Posterior vena cava (tissue), 2 donors: ENCODE measurements at places on chromosomes 2 and 18.

DNA sequence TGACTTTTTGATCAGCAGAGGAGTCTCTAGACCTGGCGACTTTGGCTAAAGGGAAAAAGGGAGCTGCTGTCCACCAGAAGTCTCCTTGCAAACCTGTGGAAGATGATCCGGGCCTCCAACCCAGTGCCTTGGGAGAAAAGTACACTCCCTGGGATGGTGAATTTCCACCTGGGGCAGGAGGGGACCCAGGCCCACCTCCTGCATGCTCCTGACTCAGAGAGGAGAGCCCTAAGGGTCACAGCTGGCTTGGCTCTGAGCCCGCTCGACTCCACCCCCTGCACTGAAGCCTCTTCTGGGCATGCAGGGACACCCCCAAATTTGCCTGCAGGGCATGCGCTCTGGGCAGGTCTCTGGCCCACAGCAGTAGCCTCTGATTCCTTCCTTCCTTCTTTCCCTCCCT lies 66.5 kb downstream of the PDCL3 start:
- no peak for DNase-seq

- DNase-seq, result no peak
Measured at GRCh38 chr18:54169431-54170403, 54.8 kb downstream of the MBD2 start.

DNA sequence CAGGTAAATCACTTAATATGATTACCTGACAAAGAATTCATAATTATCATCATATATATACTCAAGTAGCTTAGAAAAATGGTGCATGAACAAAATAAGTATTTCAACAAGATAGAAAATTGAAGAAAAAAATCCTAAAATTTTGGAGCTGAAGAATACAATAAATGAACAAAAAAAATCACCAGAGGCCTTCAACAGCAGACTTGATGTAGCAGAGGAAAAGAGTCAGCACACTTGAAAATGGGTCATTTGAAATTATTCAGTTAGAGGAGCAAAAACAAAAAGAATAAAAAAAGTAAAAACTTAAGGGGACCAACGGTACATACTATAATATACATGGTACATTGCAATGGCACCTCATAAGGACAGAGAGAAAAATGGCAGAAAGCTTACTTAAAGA lies 40.2 kb upstream of the CD226 start:
- no peak for DNase-seq

DNA sequence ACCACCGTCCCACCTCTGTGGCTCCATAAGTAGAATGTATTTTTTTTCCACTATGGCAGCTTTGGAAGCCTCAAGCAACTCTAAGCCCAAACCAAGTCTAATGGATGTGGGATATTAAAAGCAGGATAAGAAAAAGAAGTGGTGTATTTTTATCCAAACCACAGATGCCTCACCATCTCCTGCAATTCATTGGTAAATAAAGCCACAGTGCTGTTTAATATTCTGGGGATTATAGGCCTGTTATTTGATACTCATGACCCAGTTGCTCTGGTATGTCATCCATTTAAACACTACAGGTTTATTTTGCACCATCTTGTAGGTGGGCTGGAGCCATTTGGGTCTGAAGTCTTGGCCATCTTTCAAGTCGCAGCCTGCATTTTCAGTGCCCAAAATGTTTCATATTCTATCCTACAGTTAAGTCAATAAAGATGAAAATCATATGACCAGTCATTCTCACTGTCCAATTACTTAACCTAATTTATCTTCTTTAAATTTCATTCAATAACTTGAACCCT lies 279.5 kb upstream of the EPHA4 start:
- DNase-seq, result no peak

GRCh38 chr18:7822435-7823331 lies 255.6 kb downstream of the PTPRM start:
- no peak for DNase-seq

GRCh38 chr2:46273919-46274318 lies 23.3 kb upstream of the EPAS1 start:
- no peak for DNase-seq

GRCh38 chr2:182883451-182883850 lies 17.0 kb upstream of the FRZB start:
- no peak for DNase-seq

DNA sequence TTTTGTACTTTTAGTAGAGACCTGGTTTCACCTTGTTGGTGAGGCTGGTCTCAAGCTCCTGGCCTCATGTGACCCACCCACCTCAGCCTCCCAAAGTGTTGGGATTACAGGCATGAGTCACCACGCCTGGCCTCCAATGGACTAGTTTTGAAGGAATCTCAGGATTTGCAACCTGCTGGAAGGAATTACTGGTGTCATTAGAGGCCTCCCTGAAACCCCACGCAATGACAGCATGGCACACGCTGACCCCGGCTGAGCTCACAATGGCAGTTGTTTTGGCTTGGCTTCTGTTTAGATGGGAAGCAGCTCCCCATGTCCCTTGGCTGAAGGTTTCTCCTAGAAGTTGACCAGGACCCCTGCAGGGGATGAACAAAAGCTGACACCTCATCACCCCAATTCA lies 23.1 kb upstream of the COPS8 start:
- no peak for DNase-seq

DNA sequence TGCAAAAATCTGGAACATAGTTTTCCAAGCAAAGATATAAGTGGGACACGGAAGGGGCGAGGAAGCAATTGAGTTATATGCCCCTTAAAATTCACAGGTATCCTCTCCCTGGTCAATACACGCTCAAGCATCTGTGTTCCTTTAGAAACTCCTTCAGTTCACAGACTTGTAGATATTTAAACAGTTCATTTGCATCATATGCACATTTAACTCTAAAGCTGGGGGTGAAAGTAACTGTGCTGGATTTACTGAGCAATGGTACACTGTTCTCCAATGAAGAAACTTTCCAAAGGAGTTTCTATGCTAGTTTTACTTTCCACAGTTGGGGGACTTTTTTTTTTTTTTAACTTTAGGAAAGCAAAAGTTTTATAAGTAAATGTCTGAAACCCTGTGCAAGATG lies 293.0 kb upstream of the TNP1 start:
- DNase-seq, result no peak

DNA sequence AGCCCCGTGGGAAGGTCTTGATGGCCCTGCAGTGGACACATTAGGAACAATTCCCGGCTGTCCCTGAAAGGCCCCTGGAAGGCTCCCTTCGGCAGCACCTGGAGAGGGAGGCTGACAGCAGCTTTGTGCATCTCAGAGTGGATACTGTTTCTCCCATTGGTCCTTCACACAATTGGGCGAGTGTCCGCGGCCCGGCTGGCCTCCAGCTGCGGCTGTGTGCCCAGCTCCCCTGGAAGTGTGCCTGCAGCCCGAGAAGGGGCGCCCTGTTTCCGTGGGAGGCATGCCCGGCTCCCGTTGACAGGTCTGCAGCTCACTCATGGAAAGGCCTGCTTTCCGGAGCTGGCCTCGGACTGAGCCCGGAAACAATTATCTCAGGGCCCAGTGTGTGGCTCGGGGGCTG lies 103.7 kb downstream of the LPIN1 start:
- DNase-seq, result no peak

DNA sequence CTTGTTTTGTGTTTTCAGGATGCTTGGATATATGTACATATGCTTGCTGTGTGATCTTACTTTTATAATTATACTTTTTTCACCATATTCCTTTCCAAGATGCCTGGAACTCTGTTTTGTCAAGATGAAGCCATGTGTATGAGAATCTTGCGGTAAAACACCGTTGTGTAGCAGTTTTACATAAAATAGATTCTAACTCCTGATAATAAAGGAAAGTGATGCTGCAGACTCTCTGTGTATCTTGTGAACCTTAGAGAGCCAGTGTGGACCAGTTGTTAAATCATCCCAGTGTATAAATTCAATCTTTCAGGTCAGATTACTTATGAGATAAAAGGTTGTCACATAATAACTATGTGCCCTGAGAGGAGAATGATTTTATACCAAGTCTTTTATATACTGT lies 12.5 kb upstream of the ITGA4 start:
- no peak for DNase-seq

- DNase-seq, result no peak
Measured at GRCh38 chr18:63083020-63083531, 236.5 kb downstream of the BCL2 start.

DNA sequence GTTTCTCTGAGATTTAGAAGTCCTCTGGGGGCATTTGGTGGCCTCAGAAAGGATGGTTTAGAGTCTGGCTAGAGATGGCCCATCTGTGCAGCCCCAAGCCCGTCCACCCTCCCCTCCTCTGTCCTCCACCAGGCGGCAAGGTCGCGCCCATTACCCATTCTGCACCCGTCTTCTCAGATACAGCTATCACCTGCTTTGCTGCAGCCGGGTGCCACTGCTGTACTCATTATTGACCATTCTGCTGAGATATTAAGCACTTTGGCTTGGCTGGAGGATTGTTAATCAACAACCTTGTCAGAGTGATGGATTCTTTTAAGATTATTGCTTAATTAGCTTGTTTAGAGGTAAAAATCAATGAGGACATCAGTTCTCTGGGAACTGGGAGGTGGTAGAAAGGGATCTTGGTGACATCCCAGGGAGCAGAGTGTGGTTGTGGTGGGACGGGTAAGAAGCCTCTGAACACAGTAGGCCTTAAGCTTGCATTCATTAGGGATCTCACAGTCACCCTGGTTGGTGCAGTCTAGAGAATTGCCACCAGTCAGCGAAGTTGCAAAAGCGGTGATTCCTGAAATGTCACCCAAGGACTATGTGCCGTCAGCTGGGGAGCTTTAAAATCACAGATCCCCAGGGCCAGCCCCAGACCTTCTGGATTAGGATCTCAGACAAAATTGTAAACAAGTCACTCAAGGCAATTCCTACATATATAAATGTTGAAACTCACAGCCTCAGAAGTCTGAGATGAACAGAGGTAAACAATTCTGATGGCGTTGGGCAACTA lies 90.9 kb downstream of the CAPN13 start:
- no peak for DNase-seq

DNA sequence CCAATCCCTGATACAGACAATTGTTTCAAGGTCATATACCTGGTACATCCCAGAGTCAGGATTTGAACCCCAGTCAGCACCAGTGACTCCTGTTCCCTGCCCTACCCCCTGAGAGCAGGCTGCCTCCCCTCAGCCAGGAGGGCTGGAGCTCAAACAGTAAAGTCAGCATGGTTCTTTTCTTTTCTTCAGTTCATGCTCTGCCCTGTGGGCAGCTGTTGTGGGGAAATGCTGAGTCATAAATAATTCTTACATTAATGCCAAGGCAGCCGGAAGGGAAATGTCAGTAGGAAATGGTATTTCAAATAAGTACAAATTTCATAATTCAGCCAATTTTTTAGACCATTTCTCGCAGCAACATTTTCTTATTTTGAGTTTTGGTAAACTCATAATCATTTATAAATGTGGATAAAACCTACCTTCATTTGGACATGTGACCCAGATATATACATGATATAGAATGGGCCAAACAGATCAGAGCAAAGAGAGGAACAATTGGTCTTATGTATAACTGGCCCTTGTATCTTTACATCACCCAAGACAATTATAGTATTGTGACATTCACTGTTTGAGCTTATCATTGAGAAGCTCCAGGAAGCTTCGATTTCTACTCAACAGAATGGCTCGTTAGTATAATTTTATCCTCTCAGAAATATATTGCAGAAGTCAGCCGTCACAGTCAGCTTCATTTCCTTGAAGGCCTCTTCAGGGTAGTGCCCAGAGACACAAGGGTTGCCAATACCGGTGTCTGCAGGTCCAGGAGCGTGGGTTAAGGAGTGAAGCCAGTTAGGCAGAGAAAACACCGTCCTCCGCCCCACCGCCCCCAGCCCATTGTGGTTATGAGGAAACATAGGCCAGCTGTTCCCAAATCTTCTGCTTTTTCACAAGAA lies 28.0 kb upstream of the SCYGR1 start:
- peak; percentile 87 for DNase-seq

GRCh38 chr2:65576861-65577601 lies 144.6 kb upstream of the SPRED2 start:
- no peak for DNase-seq

DNA sequence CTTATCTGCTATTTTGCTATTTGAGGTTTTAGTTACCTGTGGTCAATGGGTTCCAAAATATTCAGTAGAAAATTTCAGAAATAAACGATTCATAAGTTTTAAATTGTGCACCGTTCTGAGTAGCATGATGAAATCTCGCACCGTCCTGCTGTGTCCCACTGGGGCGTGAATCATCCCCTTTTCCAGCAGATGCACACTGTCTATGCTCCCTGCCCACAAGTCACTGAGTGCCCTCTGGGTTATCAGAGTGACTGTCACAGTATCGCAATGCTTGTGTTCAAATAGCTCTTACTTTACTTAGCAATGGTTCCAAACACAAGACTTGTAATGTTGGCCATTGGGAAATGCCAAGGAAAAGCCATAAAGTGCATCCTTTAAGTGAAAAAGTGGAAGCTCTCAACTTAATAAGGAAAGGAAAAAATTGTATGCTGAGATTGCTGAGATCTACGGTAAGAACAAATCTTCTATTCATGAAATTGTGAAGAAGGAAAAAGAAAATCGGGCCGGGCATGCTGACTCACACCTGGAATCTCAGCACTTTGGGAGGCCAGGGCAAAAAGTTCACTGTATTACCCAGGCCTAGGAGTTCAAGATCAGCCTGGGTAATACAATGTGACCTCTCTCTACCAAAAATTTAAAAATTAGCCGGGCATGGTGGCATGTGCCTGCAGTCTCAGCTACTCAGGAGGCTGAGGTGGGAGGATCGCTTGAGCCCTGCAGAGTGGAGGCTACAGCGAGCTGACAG lies 13.3 kb downstream of the COL4A3 start:
- no peak for DNase-seq

DNA sequence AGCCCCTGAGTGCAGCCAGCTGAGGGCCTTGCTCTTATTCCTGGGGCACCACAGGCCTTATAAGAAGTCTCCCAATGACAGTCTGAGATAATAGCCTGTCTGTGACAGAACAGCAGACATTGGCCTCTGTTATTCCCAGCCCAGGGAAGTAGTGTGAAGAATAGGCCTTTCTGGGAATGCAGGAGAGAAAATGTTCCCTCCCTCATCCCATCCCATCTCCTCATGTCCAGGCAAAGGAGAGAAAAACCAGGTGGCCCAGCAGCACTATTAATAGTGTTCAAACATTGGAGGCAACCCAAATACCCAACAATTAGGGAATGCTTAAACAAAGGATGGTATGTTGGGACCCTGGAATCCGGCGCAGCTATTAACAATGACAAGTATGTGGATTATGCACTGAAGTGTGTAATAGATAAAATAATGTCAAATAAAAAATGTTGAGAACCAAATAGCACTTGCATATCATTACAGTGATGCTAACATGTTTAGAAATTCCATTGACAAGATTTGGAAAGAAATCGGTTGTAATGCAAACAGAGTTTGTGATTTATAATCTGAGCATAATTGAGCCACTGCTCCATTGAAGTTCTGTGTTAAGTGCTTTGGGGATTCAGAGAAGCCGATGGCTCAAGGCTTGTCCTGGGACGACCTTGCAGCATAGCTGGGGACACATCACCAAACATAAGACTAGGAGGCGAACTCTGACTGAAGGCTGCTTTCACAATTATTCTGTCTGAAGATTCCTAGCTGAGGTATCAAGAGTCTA lies 69.3 kb downstream of the LBH start:
- no peak for DNase-seq

- DNase-seq, result peak; percentile 30
Measured at GRCh38 chr2:231300020-231300721, 95.3 kb upstream of the B3GNT7 start.
